ENCODE measurements at places on chromosomes 7 and 10.

DNA sequence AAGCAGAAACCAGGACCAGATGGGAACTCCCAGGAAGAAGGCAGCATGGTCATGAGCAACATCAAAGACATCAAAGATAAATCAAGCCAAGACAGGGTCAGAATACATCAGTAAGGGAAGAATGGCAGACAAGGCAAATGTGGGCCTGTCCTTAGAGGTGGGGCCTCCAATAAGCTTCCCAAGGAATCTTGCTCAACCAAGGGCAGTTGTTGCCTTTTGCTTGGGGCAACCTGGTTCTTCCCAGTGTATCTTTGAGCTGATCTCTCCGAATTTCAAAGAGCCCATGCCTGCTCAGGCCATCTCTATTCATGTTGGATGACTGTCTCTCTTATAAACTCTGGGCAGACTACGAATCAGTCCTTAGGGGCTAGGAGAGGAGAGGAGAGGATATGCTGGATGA, 68.4 kb upstream of the HABP2 start:
- DNase-seq, result no peak

DNA sequence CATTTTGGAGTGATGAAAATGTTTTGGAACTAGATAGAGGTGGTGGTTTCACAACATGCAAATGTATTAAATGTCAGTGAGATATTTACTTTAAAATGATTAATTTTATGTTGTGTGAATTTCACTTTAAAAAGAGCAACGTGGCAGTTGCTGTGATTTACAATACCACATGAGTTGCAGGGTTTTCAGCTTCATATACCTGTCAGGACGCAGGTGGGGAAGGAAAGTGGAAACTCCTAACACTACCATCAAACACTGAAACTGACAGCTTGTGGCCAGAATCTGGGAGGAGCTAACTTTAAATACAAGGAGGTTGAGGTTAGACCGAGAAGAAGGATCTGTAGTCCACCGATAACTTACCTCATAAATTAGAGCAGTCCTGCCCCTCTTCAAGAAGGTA, 168.9 kb upstream of the TMEM72 start:
- no peak for DNase-seq

- DNase-seq, result peak; percentile 39
Observed at GRCh38 chr7:72035266-72035665, 376.9 kb downstream of the CALN1 start.

- no peak for DNase-seq
Observed at GRCh38 chr7:50330254-50330653, 25.7 kb downstream of the IKZF1 start.

DNA sequence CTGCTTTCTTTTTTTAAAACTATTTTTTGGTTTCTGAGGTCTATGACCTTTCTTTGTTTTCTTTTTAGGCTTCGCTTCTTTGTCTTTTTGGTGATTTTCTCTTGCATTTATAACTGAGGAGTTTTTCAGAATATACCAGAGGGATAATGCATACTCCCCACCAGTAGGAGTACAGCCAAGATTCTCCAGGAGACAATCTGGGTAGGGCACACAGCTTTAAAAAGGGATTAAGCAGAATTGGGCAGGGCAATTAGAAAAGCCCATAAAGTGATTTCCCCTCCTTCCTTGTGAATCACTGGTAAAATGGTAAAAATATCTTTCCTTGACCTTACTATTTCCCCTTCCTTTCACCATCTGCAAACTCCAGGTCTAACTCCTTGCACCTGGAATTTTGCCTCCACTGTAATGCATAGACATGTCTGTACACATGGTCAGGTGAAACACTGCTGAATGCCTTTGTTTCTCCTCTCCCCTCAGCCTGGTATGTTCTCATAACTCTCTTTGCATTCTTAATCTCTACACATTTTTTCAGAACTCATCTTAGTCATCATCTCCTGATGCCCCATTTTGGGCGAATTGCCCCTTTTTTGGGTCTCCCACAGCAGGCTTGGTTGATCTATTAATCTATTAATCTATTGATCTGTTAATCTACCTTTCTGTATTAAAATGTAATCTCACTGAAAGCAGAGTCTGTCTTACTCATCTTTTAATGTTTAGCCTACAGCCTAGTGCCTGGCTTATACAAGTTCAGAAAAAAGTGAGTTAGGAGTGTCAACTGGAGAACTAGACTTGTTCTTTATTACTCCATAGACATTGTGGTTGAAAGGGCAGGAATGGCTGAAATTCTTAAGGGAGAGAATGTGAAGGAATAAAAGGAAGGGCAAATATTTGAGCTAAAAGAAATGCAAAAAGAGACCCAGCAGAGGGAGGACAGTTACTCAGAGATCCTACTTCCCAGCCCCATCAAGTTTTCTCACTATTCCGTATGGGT, 64.6 kb downstream of the MDFIC start:
- no peak for DNase-seq

GRCh38 chr7:137592232-137592896, 248.8 kb upstream of the PTN start:
- peak; percentile 73 for DNase-seq

DNA sequence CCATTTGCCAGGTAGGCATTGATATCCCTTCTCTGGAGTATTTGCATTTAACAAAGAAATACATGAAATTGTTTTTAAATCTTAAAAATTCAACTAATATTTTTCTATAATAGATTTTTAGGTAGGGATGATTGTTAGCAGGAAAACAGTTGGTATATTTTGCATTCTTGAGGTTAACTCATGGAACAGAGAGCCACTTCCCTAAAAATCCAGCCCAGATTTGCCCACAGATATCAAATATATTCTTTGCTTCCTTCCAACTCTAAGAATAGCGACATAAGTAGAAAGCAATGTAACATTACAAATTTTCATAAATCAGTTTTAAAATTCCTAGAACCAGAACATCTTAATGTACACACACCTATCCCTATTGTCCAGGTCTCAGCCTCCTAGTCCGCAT, 45.0 kb upstream of the ANLN start:
- peak; percentile 5 for DNase-seq

- no peak for DNase-seq
Observed at GRCh38 chr7:111238886-111239285, 148.0 kb downstream of the LRRN3 start.

DNA sequence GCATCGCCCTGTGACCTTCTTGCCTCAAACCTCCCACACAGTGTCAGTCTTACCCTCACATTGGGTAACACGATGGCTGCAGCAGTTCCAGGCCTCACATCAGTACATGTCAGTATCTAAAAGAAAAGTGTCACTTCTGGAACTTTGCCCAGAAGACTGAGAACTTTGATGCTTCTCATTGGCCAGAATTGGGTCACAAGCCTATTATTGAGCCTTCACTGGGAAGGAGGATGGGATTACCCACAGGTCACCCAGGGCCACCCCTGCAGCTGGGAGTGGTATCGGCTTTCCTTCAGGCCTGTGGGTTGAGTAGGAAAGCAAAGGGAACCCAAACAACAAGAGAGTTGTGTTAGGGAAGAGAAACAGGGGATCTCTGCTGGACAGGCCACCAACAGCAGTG, 111.5 kb downstream of the NPY start:
- no peak for DNase-seq

DNA sequence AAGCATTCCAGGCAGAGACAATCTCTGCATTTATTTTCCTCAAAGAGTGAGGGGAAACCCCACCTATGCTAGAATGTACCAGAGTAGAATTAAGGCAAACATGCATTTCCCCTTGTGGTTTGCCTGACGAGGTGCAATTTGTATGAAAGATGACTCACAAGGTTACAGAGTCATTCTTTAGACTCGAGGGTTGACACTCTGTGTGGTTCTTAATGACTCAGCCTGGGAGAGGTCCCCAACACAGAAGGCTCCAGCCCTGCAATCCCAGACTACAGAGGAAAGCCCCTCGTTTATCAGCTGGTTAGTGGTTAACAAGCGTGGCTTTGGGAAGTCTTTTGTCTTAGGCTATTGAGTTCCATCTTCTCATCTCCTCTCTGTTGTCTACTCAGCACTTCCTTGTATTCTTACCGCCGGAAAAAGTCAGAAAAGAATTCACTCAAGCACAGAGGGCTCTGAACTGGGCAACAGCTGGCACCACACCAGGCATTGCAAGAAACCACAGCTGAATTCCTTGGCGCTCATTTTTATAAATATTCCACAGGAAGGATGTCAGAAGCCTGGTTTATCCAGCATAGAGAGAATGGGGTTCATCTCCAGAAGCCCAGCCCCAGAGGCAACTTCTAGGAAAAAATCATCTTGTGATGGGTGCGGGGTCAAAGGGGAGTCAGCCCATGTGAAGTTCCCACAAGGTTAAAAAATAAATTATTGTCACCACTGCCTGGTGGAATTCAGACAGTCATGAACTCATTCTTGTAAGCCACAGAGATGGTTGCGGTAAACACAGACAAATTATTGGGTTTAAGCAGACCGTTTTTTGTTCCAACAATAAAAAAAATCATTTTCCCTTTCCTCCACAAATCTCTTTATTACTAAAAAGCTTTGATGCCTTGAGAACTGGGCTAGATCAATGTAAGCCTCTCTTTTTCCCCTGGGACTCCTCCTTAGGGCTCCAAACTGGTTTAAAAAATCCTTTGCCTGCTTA, 24.5 kb upstream of the SVIL start:
- DNase-seq, result peak; percentile 85

DNA sequence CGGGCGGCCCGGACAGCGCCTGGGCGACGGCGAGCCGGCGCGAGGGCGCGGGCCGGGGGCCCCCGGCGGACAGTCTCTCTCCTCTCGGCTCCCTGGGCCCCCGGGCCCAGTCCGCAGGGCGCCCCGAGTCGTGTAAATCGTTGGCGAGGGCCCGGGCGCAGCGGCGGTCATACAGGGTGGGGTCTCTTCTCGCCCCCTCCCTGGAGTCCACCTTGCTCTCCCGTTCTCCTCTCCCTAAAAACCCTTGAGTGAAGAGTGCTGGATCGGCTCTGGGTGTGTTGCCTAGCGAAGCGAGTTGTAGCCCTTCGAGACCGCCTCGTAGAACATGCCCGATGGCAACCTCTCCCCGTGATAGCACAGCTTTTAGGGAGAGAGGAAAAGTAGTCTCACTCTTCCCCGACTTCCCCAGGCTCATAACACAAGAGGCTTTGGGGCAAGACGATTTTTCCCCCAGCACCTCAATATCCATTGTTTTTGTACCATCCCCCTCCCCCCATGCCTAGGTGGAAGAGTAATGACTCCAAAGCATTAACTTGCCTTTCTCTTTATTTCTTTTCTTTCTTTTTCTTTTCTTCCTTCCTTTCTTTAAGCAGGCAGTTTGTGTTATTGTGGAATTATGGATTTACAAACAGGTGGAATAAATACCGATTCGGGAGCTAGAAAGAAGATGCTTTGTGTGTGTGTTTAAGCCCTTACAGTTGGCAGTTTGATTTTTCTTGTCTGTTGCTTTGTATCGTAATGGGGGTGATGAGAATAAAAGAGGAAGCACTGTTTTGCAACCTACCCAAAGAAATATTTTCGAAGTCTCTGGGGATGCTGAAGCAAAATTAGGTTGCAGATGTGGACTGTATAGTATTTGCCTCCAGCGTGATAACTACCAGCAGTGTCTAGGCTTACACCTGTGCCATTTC, 822 bp downstream of the SHOC2 start:
- DNase-seq, result peak; percentile 40

GRCh38 chr10:43965918-43966570, 317.4 kb upstream of the ZNF32 start:
- no peak for DNase-seq

DNA sequence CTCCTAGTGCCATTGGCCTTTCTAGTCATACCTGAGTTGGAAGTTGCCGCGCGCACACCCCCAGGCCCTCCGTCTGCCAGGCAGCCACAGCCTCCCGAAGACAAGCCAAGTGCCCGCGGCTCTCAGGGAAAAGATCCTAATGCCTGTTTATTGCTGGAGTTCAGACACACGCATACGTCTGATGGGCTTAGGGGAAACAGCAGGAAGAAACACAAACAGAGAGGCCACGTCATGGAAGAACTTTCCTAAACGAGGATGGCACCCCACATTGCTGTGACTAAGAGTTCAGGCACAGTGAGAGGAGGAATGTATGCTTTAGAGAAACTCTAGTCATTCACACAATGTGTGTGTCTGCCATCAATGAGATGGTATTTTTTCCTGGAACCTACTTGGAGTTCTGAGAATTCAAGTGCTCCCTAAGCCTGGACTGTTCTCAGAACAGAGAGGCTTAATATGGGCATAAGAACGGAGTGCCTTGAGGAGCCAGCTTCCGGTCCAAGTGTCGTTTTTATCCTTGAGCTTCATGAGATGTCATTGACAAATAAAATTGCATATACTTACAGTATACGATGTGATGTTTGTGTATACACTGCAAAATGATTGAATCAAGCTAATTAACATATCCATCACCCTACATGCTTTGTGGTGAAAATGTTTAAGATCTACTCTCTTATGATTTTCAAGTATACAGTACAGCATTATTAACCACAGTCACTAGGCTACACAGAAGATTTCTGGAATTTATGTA, 11.6 kb upstream of the RBP3 start:
- DNase-seq, result no peak

GRCh38 chr7:18792871-18793595, 297.5 kb downstream of the HDAC9 start:
- no peak for DNase-seq

DNA sequence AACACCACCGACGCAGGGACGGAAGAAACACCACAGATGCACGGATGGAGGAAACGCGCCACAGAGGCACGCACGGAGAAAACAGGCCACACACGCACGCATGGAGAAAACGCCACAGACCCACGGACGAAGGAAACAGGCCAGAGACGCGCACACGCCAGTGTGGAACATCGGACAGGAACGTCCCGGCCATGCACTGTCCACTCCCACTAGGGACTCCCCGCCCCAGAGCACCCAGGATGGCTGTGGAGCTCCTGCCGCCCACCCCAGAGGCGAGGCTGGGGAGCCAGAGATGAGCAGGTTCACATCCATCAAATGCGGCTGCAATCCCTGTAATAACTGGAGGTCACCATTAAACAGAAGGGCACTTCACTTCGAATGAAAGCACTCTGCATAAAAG, 17.3 kb downstream of the DIP2C start:
- DNase-seq, result no peak

GRCh38 chr7:90938371-90938770, 325.9 kb upstream of the FZD1 start:
- no peak for DNase-seq

GRCh38 chr7:34501156-34501555, 156.9 kb upstream of the NPSR1 start:
- no peak for DNase-seq

DNA sequence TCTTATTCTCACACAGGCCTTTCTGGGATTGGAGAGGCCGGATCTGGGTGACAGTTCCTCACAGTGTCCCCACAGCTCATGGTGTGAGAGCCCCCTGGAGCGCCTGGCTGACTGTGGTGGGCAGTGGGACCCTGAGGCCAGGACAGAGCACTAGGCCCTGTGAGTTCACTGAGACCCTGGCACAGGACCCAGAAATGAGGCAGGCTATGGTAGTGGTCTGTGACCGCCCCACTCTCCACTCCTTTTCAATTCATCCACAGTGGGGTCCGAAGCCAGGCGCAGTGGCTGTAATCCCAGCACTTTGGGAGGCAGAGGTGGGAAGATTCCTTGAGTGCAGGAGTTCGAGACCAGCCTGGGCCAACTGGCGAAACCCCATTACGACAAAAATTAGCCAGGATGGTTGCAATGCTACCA, 95.9 kb upstream of the TNRC18 start:
- DNase-seq, result no peak

- no peak for DNase-seq
Observed at GRCh38 chr7:17849504-17849903, 90.8 kb downstream of the SNX13 start.
